SJCRH30 (cell line): ENCODE measurements at places on chromosomes 6 and 20. TPM values are rescaled to one million over a fixed set of nuclear protein-coding genes. Genes with fewer than 3 reads are reported as not detected.

Gene SALL4
- total RNA-seq, result not detected in 2 replicates

DNA sequence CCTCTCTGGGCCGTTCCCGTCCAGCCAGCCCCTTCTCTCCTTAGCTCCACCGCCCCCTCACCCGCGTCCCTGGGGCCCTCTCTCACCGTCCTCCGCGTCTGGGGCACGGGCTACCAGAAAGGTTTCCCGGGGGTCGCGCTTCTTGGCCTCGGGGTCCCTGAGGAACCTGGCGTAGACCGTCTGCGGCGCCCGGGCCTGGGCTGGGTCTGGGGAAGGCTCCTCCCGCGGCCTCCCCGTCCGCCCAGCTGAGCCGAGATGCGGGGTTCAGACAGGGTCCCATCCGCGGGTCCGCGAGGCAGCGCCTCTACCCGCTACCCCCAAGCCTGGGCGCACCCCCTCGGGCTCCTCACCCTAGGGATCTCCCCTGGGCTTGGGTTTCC is 1.1 kb downstream of the TULP1 start:
- no peak overlapping the region for H3K27ac ChIP-seq
- H3K4me3 ChIP-seq, result no peak overlapping the region

Gene CCR6
- not detected in 2 replicates for total RNA-seq

DNA sequence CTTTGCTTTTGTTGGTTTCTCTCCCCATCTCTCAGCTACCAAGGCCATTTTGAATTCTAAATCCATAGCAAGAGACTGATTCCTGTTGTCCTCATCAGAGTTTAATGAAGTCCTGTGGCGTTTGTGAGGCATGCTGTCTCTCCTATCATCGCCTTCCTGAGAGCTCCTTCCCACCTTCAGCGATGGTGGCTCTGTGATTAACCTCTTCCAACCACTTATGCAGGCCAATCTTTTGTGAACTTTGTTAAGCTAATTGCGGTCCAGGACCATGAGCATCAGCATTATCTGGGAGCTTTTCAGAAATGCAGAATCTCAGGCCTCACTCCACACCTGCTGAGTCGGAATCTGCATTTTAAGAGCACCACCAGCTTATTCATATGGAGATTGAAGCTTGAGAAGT is 272.5 kb upstream of the CDYL start:
- no peaks in the 10 kb centered on the region for H3K27me3 ChIP-seq
- no peaks in the 10 kb centered on the region for H3K36me3 ChIP-seq
- peaks cover 20% of the 10 kb centered on the region for H3K4me1 ChIP-seq
- no peak overlapping the region for H3K27ac ChIP-seq
- no peak for DNase-seq
- no peak overlapping the region for H3K4me3 ChIP-seq

DNA sequence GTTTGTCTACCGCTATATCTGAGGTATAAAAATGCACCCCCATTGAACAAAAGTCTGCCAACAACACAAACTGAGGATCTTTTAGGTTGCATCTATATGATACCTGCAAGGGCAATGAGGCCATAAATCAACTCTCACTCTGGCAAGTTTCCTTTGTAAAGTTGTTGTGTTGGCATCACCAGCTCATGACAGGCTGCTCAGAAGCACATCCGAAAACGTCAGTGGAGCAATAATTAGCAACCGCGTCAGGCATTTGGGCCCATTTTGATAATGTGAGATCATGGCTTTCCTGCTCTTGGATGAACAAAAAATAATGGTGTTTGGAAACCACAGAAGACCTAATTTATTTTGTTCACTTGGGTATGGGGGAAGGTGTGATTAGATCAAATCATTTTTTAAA is 12.0 kb upstream of the SLC22A3 start:
- no peak for DNase-seq
- no peaks in the 10 kb centered on the region for H3K4me1 ChIP-seq
- peaks cover 20% of the 10 kb centered on the region for H3K27me3 ChIP-seq
- H3K36me3 ChIP-seq, result no peaks in the 10 kb centered on the region

Gene LY6G5C
- 0.25 and 1.6 TPM in 2 replicates for total RNA-seq

GRCh38 chr6:5662797-5663196 is 343.9 kb downstream of the NRN1 start:
- no peak overlapping the region for H3K4me3 ChIP-seq
- H3K27me3 ChIP-seq, result no peaks in the 10 kb centered on the region
- no peaks in the 10 kb centered on the region for H3K36me3 ChIP-seq
- H3K27ac ChIP-seq, result no peak overlapping the region

DNA sequence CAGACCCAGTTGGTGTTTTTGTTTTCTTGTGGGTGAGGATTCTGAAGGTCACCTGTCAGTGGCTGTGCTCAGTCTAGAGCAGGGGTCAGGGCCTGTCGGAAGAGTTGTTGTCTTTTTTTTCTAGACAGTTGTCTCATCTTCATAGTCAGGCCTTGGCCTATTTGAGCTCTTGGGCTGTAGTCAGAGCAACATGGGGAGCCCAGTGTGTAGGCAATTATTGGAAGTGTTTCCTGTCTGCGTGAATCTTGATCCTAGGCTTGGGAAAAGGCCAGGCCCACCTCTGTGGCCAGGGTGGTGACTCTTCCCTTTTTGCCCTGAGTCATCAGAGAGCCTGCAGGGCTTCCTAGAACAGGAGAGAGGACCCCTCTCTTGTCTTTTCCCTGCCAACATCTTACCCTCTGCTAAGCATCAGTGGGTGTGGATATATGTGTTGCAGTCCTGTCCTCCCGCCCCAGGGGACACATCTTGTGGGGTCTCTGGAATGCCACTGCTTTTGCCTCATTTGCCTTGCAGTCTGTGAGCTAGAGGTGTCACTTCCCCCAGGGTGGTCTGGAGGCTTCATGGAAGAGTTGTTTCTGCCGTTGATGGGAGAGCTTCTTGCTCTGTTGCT is 11.4 kb downstream of the TJAP1 start:
- peaks cover 36% of the 10 kb centered on the region for H3K4me1 ChIP-seq
- H3K27ac ChIP-seq, result peak overlapping the region; percentile 89
- no peak overlapping the region for H3K4me3 ChIP-seq
- H3K36me3 ChIP-seq, result no peaks in the 10 kb centered on the region

Gene COL10A1
- total RNA-seq, result 0.03 and 0.06 TPM in 2 replicates

- H3K27ac ChIP-seq, result no peak overlapping the region
- H3K4me3 ChIP-seq, result no peak overlapping the region
- no peaks in the 10 kb centered on the region for H3K27me3 ChIP-seq
- no peaks in the 10 kb centered on the region for H3K36me3 ChIP-seq
- no peak for DNase-seq
Observed at GRCh38 chr6:53906842-53907241, 112.0 kb downstream of the LRRC1 start.

Gene C20orf202
- total RNA-seq, result not detected in 2 replicates

GRCh38 chr20:56091628-56092234 is 86.4 kb upstream of the CBLN4 start:
- no peaks in the 10 kb centered on the region for H3K4me1 ChIP-seq
- H3K27ac ChIP-seq, result no peak overlapping the region
- no peaks in the 10 kb centered on the region for H3K36me3 ChIP-seq

DNA sequence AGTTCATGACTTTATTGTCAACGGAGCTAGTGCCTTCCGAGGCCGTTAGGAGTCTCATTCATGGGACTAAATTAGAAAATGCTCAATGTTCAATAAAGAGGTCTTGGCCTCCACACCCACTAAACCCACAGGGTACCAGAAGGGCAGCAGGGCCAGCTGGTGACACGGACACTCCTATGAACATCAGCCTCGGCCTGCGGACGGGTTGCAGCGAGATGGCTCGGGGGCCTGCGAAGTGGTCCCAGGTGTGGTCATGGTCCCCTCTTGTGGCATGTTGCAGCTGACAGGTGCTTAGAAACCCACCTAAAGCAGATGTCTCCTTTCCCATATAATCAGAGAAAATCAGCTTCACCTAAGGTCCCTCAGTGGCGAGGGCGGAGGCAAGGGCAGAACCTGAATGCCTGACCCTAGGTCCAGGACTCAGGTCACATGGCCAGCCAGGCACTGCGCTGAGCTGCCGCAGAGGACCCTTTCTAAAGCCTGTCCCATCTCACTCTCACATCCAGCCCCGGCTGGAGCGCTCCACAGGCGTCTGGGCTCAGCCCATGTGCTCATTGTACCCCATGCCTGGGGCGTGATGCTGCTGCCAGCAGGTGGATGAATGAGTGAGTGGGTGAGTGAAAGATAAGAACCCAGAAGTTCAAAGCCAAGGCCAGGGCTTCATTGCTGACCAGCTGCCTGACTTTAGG is 35.8 kb downstream of the NFATC2 start:
- DNase-seq, result no peak
- H3K27ac ChIP-seq, result no peak overlapping the region
- H3K4me1 ChIP-seq, result no peaks in the 10 kb centered on the region

DNA sequence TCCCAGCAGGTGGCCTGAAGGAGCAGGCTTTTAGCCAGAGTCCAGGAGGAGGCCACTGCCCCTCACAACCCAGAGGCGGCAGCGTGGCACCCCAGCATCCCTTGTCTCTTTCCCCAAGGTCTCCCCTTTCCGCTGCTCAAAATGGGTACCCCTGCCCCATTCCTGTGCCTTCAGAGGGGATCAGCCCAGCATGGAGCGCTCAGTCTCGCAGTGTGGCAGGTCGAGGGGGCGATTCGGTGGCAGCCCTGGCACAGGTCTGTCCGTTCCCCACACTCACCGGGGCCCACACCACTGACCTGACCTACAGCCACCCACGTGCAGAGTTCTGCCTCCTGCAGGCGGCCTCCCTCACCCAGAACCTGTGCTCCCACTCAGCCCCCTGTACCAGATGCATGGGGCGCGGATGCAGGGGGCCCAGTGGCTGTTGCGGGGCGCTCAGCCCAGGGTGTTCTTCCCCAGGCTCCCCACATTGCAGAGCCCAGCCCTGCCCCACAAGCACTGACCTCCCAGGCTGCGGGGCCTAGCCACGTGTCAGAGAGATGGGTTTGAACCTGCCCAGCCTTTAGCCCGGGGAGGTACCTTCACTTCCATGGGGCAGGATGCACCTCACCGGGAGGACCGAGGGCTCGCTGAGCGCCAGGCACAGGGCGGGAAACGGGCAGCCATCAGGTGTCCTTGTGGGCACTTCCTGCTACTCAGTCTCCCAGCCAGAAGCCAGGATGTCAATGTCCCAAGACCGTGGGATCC is 41.8 kb downstream of the DSTN start:
- H3K4me3 ChIP-seq, result no peak overlapping the region
- H3K27ac ChIP-seq, result no peak overlapping the region
- peaks cover 5% of the 10 kb centered on the region for H3K36me3 ChIP-seq
- H3K27me3 ChIP-seq, result no peaks in the 10 kb centered on the region

DNA sequence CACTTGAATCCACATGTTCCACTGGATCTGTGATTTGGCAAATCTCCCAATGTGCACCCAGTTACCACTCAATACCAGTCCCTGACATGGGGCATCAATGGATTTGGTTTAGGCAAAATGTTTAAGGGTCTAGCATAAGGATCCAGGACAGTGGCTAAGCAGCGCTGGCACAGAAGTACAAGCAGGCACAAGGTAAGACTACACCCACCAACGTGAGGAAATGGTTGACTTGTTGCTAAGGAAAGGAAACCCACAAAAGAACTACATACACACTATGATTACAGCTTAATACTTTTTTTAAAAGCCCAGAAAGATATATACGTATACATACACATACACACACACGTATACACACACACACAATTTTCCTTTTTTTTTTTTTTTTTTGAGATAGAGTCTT is 79.0 kb downstream of the DNAAF9 start:
- peaks cover 3% of the 10 kb centered on the region for H3K4me1 ChIP-seq
- H3K27me3 ChIP-seq, result no peaks in the 10 kb centered on the region
- no peak for DNase-seq
- H3K4me3 ChIP-seq, result no peak overlapping the region
- H3K36me3 ChIP-seq, result peaks cover 12% of the 10 kb centered on the region; the same call in 1 of the 2 replicates
- H3K27ac ChIP-seq, result no peak overlapping the region

Gene GINM1
- total RNA-seq, result 32.6 and 35.1 TPM in 2 replicates

- no peak overlapping the region for H3K4me3 ChIP-seq
- H3K4me1 ChIP-seq, result no peaks in the 10 kb centered on the region
- 0 out of 2 replicates have a peak, but pooled peaks cover 10% of the 10 kb centered on the region for H3K36me3 ChIP-seq
- H3K27me3 ChIP-seq, result no peaks in the 10 kb centered on the region
- H3K27ac ChIP-seq, result no peak overlapping the region
- no peak for DNase-seq
Observed at GRCh38 chr20:35640724-35641123, 24.0 kb downstream of the CPNE1 start.

- no peak overlapping the region for H3K4me3 ChIP-seq
- no peak overlapping the region for H3K27ac ChIP-seq
- H3K27me3 ChIP-seq, result no peaks in the 10 kb centered on the region
- H3K4me1 ChIP-seq, result no peaks in the 10 kb centered on the region
- no peaks in the 10 kb centered on the region for H3K36me3 ChIP-seq
Observed at GRCh38 chr6:30136570-30137286, 788 bp downstream of the TRIM40 start.

- no peak for DNase-seq
- peaks cover 50% of the 10 kb centered on the region for H3K36me3 ChIP-seq
- no peak overlapping the region for H3K27ac ChIP-seq
- H3K27me3 ChIP-seq, result no peaks in the 10 kb centered on the region
Observed at GRCh38 chr6:147267658-147268057, 63.4 kb downstream of the STXBP5 start.

DNA sequence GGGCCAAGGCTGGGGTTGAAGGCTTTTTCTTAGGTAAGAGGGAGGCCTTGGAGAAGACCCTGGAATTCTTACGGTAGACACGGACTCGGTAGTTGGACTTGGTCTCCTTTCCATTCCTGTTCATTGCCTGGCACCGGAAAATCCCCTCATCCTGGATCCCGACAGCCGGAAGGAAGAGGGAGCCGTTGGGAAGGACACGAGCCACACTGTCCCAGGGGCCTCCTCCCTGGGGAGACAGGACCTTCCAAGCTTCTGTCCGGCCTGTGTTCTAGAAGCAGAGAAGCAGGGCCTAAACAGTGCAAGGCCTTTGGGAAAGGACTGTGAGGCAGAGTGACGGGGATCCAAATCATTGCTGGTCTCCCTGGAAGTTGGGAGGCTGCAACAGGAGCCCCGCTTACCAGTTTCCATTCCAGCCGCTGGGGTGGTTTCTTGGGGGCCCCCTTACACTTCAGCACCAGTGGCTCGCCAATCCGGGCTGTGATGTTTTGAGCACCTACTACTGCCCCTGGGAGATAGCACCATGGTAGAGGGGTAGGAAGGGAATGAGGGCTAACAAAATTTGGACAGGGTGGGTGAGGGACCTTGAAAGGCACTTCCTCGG is 470 bp downstream of the AGER start:
- H3K4me3 ChIP-seq, result no peak overlapping the region
- H3K27ac ChIP-seq, result no peak overlapping the region
- peaks cover 4% of the 10 kb centered on the region; the same call in 1 of the 2 replicates for H3K36me3 ChIP-seq
- peaks cover 2% of the 10 kb centered on the region; the same call in 1 of the 2 replicates for H3K4me1 ChIP-seq

GRCh38 chr20:53032046-53032445 is 59.9 kb downstream of the TSHZ2 start:
- no peaks in the 10 kb centered on the region for H3K4me1 ChIP-seq
- no peak overlapping the region for H3K4me3 ChIP-seq
- H3K36me3 ChIP-seq, result no peaks in the 10 kb centered on the region

- no peaks in the 10 kb centered on the region for H3K27me3 ChIP-seq
- peak within 1 kb of the TSS; percentile 42 for H3K4me3 ChIP-seq
- no peak for DNase-seq
- peak within 1 kb of the TSS; percentile 9 for H3K27ac ChIP-seq
Observed at GRCh38 chr20:62952373-62952967, at the start of gene SLC17A9. Gene SLC17A9, plus strand, starts transcription at chr20:62952709. Its CDS starts 122 bp downstream, at chr20:62952831.

GRCh38 chr6:37393381-37393929 is 39.6 kb upstream of the CMTR1 start:
- H3K36me3 ChIP-seq, result peaks cover 5% of the 10 kb centered on the region
- no peak overlapping the region for H3K27ac ChIP-seq
- no peak for DNase-seq
- no peaks in the 10 kb centered on the region for H3K27me3 ChIP-seq

Gene MICA
- total RNA-seq, result 6.8 and 7.7 TPM in 2 replicates

Gene FAM83C
- total RNA-seq, result 0.10 TPM in 1 of 2 replicates, not detected in the other

- H3K4me1 ChIP-seq, result peaks cover 14% of the 10 kb centered on the region
- no peaks in the 10 kb centered on the region for H3K36me3 ChIP-seq
- no peaks in the 10 kb centered on the region for H3K27me3 ChIP-seq
Observed at GRCh38 chr6:47043286-47043685, 1.2 kb upstream of the ADGRF1 start.

Gene CCN6
- not detected in 2 replicates for total RNA-seq
